ENCODE measurements at places on chromosomes 3 and 15.

- no peak for DNase-seq
Measured at GRCh38 chr15:94256511-94256910, 25.1 kb downstream of the MCTP2 start.

DNA sequence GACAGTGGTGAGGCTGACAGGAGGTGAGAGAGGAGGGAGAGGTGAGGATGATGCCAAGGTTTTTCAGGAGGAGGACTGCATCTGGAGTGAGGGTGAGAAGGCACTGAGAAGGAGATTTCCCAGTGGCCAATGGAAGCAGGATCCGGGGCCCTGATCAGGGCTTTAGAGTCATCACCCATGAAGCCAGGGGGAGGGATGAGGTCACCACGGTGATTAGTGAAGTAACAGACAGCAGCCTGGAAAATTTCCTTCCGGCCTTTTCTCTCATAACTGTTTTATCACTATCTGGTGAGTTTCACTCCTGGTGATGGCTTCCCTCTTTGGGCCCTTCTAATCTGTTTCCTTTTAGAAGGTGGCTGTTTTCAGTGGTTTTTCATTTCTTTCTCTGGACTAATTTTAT lies 80.5 kb upstream of the WNT5A start:
- DNase-seq: no peak

DNA sequence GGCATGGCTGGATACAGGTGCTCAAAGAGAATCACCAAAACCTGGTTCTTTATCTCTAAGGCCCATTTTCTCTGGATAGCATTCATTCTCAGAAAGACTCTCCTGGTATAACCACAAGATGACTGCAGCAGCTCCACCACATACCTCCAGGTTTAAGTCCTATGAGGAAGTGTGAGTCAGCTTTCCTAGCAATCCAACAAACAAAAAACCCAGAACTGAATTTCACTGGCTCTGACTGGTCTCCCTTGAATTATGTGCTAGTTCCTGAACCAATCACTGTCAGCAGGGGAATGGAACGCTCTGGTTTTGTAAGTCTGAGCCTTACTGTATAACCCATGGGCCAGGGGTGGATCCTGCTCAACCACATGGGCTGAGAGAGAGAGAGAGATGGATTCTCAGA lies 27.2 kb downstream of the MRPL46 start:
- DNase-seq: no peak

DNA sequence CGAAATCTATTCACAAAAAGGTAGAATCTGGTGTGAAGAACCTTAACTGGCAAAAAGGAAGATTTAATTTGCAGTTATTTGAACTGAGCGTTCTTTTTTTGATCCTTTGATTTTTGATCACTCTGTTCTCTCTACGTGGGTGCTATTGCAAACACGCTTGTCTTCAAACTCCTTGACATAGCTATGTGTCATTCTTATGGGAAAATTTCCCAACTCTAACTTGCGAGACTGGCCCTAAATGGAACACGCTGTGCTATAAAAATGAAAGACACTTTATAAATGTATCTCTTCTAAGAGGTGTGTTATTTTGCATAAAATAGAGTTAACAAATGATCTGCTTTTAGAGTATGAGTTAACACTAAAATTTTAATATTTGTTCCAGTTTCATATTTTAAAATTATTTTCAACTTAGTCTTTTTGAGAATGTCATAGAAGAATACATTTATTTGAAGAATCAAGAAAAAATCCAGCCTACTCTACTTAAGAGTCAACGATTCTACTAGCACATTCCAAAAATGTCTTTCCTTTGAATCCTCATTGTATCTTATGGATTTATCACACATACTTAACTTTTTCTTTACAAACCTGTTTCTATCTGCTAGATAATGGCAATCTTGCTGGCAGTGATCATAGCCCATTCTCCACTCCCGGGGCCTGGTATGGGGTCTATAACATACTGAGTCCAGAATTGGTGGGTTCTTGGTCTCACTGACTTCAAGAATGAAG lies 610.0 kb upstream of the TBL1XR1 start:
- DNase-seq: no peak

DNA sequence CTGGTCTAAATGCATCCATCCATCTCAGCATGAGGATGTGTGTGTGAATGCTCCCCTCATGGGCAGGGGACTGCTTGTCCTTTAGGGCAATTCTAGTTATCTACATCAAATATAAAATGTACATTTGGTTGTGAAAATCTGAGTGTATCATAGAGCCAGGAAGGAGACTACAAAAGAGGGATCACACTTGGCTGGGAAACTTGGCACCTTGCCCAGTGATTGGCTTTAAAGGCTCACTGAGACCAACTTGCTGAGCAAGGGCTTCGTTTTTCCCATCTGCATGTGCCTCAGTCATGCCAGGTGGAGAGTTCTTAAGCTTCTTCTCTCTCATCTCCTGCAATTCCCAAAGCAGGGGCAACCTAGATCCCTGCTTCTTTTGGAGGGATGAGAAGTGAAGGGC lies 5.2 kb downstream of the CAPN3 start:
- DNase-seq: no peak

DNA sequence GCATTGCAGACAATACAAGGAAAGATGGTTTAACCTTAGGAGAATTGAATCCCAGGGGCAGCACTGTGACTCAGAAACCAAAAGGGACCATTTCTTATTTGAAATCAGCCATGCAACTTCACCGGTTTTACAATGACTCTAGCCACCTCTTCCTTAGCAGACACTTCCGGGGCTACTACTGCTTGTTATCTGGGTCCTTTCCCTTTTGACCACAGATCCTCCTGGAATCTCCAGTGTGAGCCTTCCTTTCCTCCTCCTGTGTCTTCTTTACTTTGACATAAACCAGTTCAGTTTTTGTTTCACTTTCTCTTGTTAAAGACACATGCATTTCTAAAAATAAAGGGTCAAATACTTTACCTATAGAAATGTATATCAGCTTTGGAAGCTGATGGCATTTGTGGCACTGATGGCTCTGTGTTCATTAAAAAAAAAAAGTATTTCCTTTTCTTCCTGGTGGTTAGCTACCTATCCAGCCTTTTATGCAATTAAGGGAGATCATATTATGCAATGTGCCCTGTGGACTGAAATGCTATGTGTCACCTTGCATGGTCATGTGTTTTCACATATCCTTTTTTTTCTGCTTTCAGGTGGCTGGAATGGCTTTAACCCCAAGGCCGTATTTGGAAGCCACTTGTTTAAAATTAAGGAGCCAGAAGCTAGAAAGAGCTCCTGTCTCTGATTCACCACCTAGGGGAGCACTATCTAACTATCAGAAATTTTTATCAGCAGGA lies 296.2 kb downstream of the CHL1 start:
- no peak for DNase-seq

- DNase-seq: no peak
Measured at GRCh38 chr3:10449436-10449835, 56.0 kb downstream of the ATP2B2 start.

GRCh38 chr3:133887074-133887802 lies 8.4 kb downstream of the RAB6B start:
- no peak for DNase-seq

GRCh38 chr3:47239929-47240328 lies 42.7 kb downstream of the KIF9 start:
- DNase-seq: no peak

- DNase-seq: no peak
Measured at GRCh38 chr15:31461375-31461774, 134.7 kb downstream of the KLF13 start.

GRCh38 chr3:15952543-15953175 lies 154.9 kb upstream of the ANKRD28 start:
- DNase-seq: no peak

GRCh38 chr3:175778994-175779393 lies 919.9 kb downstream of the NAALADL2 start:
- no peak for DNase-seq

- no peak for DNase-seq
Measured at GRCh38 chr3:127698691-127699415, 26.1 kb downstream of the ABTB1 start.

GRCh38 chr3:7332696-7333095 lies 471.8 kb downstream of the GRM7 start:
- no peak for DNase-seq

- no peak for DNase-seq
Measured at GRCh38 chr3:50208677-50209344, 3.7 kb downstream of the SLC38A3 start.

DNA sequence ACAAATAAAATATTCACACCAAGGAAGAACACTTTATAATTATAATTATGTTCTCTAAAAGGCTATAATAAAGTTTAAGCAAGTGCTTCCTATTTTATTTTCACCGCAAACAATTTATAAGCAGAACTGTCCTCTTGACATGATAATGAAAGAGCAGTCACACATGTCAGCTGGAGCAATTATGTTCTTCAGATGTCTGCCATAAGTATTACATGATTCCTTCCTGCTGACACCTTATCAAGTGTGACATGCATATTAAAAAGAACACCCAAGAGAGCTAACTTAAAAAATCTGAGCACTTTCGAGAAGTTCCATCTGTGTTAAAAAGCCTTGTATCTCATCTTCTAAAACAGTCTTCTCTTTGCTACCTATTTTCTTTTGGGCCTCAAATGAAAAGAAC lies 249.5 kb downstream of the SQOR start:
- DNase-seq: no peak

DNA sequence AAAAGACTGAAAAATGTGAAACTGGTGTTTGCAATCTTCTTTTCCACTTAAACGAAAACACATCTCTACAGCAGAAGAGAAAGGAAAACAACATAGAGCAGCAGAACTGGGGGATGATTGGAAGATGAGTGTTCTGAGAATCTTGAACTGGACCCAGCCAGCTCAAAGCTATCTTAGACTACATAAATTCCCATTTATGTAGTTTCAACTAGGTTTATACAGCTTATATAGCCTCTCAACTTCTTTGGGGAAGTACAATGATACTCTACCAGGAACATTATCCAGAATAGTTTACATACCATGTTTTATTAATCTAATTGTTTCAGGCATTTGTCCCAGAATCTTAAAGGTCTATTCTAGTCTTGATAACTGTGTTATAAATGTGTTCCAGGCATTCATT lies 658.2 kb upstream of the LMCD1 start:
- DNase-seq: no peak

DNA sequence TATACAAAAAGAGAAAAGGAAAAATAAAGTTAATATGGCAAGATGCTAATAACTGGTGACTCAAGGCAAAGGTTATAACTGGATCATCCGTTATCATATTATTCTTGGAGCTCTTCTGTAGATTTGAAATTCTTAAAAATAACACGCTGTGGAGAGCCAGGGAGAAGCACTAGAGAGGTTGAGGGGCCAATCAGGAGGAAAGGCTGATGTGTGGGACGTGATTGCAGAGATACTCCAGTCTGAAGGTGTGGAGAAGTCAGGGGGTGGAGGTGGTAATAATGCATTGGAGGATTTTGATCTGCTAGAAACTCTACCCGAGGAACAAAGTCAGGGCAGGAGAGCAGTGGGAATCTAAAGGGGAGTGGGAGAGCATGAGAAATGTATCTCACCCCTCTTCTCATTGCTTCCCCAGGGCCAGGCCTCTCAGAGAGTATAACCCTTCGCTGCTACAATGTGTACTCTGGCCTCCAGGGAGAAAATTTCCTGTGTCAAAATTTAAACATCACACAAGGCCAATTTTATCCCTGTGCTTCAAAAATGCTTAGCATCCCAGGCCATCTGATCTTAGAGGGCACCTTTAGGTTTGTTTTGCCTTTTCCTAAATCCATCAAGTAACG lies 211.5 kb upstream of the SEMA6D start:
- DNase-seq: no peak

- DNase-seq: no peak
Measured at GRCh38 chr15:54577476-54578250, 599.4 kb downstream of the UNC13C start.

GRCh38 chr3:176974279-176974678 lies 223.0 kb downstream of the TBL1XR1 start:
- no peak for DNase-seq

- no peak for DNase-seq
Measured at GRCh38 chr3:181009225-181009624, 19.7 kb upstream of the DNAJC19 start.

DNA sequence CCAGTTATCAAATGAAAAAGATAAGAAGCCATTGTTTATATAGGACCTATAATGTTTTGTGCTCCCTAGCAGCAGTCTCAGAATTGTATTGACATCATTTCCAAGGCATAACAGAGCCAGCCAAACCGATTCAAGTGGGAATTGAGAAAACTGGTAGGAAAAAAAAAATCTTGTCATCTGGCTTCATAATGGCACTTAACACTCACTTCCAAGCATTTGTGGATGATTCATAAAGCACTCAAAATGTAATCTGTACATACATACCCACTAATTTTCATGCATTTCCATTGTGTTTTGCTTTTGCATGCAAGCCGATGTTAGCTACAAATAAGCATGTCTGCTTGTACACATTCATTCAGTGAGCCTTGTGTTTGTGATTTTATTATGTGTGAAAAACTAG lies 18.6 kb upstream of the TRPC1 start:
- no peak for DNase-seq

DNA sequence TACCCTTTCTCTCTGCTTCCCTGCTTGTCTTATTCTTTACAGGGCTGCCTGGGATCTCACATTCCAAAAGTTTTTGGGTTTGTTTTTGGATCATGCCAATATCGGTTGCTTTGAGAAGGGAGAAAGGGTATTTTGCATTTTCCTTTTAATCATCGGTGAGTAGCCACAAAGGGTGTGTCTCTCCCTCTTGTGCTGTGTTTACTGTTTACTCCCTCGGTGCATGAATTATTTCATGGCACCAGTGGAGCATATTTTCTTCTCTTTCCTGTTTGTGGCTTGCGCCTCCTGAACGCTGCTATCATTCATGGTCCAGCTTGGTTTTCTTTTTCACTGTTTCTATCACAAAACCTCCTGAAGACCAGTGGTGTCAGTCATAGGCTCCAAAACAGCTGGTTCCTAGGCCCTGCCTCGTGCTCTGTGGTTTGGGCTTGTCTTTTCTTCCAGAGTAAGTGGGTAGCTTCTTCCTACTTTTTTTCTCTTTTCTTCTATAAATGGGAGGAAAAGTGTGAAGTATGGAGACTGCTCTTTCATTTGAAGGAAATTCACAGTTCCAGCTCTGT lies 54.9 kb downstream of the IGF1R start:
- DNase-seq: no peak

GRCh38 chr3:193665370-193665989 lies 72.5 kb downstream of the OPA1 start:
- DNase-seq: no peak

DNA sequence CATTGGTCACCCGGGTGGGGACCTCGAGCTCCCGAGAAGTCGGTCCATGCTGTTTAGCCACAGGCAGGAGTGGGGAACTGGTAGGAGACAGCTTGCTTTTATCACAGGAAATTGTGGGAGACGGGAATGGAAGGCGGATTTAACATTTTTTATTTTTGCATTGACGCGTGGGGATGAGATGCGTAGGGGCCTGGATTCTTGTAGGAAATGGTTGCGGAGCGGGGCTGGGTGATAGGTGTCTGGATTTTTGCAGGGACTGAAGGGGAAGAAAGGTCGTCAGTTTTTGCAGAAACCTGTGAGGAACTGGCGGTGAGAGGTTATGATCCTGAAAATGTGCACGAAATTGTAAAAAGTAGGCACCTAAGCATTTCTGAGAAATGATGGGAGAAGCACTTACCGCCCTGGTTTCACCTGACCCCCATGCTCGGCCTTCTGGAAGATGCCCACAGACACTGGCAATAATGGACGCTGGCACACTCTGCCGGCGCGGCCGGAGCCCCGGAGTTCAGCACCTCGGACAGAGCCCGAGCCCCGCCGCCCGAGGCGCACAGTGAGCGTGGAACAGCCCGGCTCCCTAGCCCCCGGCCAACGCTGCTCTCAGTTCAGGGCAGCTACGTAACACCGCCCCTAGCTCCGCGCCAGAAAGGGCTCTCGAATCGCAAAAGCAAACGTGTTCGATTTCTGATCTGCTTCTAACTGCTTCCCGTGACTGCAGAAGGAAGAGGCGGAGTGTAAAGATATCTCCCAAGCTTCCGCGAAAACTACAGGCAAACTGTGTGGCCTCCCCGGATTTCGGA lies 928 bp downstream of the ANKRD34C start:
- DNase-seq: peak; percentile 64

GRCh38 chr3:159992589-159992988 lies 4.0 kb downstream of the IL12A start:
- no peak for DNase-seq

Measured in right kidney (tissue), 9 donors.